ENCODE measurements at places on chromosomes 4 and X.

GRCh38 chr4:183588169-183588675 lies 70.8 kb downstream of the RWDD4 start:
- no peak for DNase-seq

DNA sequence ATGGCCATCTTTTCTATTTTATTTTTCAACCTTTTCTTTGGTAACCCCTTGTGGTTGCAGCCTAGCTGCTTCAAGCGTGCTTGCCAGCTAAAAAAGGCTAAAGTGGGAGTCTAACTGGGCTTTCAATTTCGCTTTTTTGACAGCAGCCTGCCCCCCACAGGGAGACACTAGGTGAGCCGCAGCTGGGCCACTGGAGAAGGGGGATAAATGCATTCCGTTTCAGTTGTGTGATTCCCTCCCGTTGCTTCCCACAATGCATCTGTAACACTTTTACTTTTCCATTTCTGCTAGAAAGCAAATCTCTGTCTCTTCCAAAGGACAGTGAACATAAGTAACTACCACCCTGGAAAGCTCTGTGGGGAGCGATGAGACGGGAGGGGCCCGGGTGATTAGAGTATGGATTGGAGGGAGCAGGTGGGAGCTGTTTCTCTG lies 86.3 kb upstream of the RAPGEF2 start:
- no peak for DNase-seq

GRCh38 chrX:38249965-38250364 lies 29.3 kb upstream of the SRPX start:
- no peak for DNase-seq

- no peak for DNase-seq
Observed at GRCh38 chrX:39477031-39477761, 620.6 kb downstream of the BCOR start.

- DNase-seq = no peak
Observed at GRCh38 chr4:99810536-99810935, 6.1 kb upstream of the DAPP1 start.

- DNase-seq = no peak
Observed at GRCh38 chr4:14862891-14863290, 139.4 kb upstream of the CPEB2 start.

- DNase-seq = no peak
Observed at GRCh38 chr4:100591161-100591876, 73.5 kb upstream of the EMCN start.

DNA sequence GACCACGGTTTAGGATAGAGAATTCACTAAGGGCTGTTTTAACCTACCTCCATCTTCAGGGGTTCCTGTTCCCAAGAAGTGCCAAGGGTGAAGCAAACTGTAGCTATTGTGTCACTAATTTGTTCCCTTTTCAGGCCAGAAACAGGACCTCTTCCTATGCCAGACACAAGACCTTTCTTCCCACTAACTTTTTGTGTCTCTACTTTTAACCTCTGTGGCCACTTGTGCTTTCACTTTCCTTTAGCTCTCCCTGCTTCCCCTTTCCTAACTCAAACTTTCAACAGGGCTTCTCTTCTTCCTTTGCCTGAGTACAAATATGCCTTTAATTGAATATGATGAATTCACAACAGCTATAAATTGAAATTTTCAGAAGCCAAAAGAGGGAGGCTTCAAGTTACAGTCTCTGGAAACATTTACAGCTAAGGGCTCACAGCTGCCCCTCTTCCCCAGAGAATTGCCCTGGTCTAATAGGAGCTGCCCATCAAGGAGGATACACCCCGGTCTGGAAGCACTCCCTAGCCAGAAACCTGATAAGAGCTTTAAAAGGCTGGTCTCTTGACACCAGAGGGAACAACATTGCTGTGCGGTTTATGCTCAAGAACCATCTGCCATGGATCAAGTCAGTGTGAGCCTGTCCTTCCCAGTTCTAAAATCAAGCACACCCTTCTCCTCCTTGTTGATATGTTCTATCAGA lies 61.7 kb upstream of the PLS3 start:
- DNase-seq = no peak

DNA sequence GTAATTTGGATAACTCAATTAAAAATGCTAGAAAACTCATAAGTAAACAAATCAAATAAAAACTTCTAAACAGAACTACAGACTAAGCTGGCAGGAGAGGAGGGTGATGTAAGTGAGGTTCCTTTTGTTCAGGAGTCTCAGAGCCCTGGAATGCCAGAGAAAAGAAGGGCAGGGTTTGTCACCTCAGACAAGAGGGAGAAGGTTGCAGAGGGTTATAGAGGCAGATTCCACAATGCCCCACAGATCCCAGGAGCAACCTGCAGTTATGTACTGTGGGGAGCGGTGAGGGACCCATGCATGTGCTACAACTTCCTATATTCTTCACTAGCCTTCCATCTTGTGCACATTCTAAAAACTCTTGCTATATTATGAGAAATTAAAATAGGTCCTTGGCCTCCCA lies 129.7 kb downstream of the CFAP299 start:
- DNase-seq = no peak

- no peak for DNase-seq
Observed at GRCh38 chrX:112636951-112637581, 42.7 kb downstream of the LHFPL1 start.

DNA sequence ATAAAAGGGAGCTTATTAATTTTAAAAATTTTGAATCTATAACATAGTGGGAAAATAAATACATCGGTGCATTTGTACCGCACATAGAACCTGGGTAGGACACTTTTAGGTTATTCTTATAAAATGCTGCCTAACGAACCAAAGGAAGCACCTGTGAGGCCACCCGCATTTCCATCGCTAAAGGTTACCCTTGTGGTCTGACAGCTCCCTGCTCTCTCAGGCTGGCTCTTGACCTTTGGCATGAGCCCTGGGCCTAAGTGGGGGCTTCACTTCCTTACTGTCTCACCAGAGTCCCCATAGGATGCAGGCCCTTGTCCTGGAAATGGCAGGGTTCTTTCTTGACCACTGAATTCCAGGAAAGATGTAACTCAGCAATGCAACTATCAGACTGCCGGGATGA lies 46.0 kb downstream of the HADH start:
- DNase-seq = no peak

- DNase-seq = no peak
Observed at GRCh38 chr4:15498356-15498755, 28.7 kb downstream of the CC2D2A start.

GRCh38 chrX:24268786-24269185 lies 45.1 kb downstream of the SUPT20HL2 start:
- DNase-seq = no peak

- no peak for DNase-seq
Observed at GRCh38 chr4:22637306-22637705, 55.4 kb upstream of the GBA3 start.

- no peak for DNase-seq
Observed at GRCh38 chrX:39462835-39463234, 634.9 kb downstream of the BCOR start.

DNA sequence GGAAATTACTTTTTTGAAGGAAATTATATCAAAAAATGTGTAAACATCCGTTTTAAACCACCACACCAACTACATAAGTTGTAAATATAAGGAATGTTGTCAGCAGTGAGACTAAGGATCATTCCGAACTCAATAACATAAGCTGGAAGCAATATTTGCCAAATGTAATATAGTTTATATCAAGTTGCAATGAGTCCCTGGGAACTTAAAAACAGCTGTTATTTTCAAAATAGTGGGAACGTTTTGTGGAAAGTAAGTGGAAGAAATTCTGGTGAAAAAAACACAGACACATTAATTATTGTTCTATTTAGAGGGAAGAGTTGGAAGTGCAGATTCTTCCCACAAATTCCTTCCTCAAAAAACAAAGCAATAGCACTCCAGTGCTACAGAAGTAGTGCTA lies 444.3 kb downstream of the NAP1L3 start:
- DNase-seq = no peak

DNA sequence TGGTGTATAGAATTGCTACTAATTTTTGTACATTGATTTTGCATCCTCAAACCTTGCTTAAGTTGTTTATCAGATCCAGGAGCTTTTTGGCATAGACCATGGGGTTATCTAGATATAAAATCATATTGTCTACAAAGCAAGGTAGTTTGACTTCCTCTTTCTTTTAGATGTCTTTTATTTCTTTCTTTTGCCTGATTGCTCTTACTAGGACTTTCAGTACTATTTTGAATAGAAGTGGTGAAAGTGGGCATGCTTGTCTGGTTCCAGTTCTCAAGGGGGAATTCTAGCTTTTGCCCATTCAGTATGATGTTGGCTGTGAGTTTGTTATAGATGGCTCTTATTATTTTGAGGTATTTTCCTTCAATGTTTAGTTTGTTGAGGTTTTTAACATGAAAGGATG lies 187.9 kb upstream of the LCORL start:
- no peak for DNase-seq

DNA sequence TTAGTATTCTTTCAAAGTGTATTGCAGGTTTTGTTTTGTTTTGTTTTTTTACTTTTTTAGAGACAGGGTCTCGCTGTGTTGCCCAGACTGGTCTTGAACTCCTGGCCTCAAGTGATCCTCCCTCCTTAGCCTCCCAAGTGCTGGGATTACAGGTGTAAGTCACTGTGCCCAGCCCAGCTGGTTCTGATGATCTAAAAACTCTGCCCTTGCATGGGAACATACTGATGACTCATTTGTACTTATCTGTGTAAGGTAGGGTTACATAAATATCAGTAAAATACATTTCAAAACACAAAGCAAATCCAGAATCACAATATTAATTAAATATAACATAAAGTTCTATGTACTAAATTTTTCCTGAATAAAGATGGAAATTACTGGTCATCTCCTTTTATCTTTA lies 7.4 kb upstream of the SLC9B1 start:
- no peak for DNase-seq

GRCh38 chrX:122583551-122583950 lies 600.5 kb upstream of the GRIA3 start:
- DNase-seq = no peak

DNA sequence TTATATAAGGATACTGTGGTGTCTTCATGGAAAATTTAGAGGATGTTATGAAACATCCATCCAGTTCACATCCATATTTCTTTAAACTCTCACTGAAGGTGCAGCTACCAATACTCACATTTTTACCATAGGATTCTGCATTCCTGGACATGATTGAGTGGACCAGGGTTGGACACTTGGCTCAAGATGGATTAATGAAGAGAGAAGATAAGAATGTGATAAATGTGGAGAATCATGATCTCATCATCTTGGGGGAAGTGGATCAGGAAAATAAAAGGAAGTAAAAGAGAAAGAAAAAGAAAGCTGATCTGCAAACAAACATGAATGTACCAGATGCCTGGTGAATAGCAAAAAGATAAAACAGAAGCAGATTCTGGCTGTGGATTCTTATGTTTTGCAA lies 175.4 kb downstream of the NPFFR2 start:
- no peak for DNase-seq

DNA sequence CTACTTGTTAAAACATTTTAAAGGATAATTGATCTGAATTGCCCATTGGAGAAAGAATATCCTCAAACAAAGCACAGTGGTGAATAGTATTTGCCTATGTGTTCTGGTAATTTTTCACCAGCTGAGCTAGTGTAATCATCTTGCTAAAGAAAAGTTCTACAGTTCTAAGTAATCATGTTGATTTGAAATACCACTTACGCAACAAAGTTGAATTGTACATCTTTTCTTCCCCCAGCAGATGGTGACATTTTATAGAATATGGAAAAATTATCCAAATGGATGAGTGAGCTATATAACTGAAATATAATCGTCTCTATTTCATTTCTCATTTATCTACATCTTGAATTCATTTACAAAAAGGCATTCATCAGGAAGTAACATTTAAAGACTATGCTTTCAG lies 9.7 kb upstream of the ZNF674 start:
- no peak for DNase-seq

GRCh38 chrX:102712981-102713625 lies 855 bp downstream of the GPRASP2 start:
- no peak for DNase-seq

DNA sequence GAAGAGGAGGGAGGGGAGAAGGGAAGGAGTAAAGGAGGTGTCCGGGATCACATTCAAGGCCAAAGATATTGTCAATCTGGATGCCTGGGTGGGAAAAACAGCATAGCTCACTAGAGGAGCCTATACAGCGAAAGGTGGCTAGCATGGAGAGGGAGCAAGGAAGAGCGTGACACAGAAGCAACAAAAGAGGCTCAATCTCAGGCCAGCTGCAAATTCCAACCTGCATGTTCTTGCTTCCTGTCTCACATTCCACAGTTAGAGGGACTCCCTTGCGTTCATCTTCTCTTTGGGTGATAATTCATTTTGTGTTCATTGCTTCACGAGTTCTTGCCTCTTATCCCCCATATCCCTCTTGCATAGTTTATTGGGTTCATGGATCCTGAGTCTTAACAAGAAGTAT lies 3.0 kb upstream of the CLNK start:
- no peak for DNase-seq

- DNase-seq = no peak
Observed at GRCh38 chrX:18034945-18035344, 173.8 kb upstream of the RAI2 start.

DNA sequence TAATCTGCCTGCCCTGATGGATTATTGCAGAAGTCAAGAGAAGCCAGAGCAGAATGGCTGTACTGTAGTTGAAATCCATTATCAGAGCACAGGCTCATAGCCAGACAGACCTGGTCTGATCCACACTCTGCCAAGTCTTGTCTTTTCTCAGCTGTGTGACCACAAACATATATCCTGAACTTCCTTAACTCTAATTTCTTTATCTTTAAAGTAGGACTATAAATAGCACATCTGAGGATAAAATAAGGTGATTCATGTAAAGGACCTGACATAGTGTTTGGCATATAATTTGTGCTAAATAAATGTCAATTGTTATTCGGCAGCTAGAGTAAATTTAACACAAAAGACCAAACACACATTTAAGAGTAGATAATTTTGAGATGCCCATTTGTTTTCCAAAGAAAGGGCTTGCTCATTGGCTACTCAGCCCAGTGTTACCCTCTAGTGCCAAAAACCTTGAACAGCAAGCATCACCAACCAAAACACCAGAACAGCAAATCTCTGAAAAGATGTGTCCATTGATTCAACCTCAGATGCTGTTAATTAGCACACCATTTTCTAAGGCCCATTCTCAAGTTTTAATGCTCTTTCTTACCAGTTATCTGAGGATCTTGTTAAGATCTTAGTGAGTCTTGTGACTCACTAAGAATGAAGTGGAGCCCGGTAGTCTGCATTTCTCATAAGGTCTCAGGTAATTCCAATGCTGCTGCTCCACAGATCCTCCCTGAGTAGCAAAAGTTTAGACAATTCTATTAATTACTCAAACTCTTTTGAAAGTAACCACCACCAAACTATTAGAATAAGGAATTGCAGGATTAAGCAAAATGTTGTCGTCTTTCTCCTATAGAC lies 108.8 kb downstream of the HHIP start:
- no peak for DNase-seq

DNA sequence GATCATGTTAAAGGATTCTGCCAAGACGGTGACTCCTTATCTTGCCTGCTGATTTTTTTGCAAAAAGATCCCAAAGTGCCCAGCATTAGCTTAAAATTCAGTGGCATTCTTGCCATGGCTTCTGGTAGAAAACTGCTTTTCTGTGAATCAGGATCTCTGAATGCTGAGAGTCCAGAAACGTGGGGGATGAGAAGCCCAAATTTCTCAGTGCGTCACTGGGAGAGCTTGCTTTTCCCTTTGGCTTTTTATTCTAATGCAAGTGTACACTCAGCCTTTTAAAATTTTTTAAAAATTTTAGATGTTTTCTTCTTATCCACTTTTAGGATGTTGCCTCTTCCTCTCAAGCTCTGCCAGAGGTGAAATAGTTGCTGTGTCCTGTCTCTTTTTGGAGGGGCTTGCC lies 98.4 kb downstream of the TLL1 start:
- DNase-seq = no peak

All from activated effector memory CD4-positive, alpha-beta T cell treated with Interleukin-2 at 50 U/mL for 16 hours (primary cell).